Upper lobe of right lung (tissue), 1 donor: ENCODE measurements at places on chromosomes 2 and 18. TPM values are rescaled to one million over a fixed set of nuclear protein-coding genes. Genes with fewer than 3 reads are reported as not detected.
A peak's percentile ranks its signal among the peaks of the same experiment; 100 is the strongest.

GRCh38 chr2:225169396-225169795 is 127.1 kb upstream of the DOCK10 start:
- no peaks in the 10 kb centered on the region for H3K27me3 ChIP-seq
- DNase-seq: no peak
- H3K4me3 ChIP-seq: no peak overlapping the region
- no peak overlapping the region for H3K27ac ChIP-seq
- no peaks in the 10 kb centered on the region for H3K36me3 ChIP-seq
- H3K4me1 ChIP-seq: no peaks in the 10 kb centered on the region

GRCh38 chr2:193228276-193228675 is 1033.5 kb upstream of the TMEFF2 start:
- DNase-seq: no peak
- no peaks in the 10 kb centered on the region for H3K4me1 ChIP-seq
- no peaks in the 10 kb centered on the region for H3K36me3 ChIP-seq
- H3K27me3 ChIP-seq: no peaks in the 10 kb centered on the region

Gene LDLRAD4
- total RNA-seq: 18.4 TPM

GRCh38 chr2:130901061-130901460 is 64.3 kb downstream of the ARHGEF4 start:
- no peaks in the 10 kb centered on the region for H3K4me1 ChIP-seq
- no peak overlapping the region for H3K4me3 ChIP-seq
- H3K27ac ChIP-seq: no peak overlapping the region
- DNase-seq: no peak

GRCh38 chr2:95385570-95385984 is 16.9 kb upstream of the FAHD2A start:
- no peaks in the 10 kb centered on the region for H3K27me3 ChIP-seq
- no peaks in the 10 kb centered on the region for H3K4me1 ChIP-seq
- no peak overlapping the region for H3K27ac ChIP-seq
- no peaks in the 10 kb centered on the region for H3K36me3 ChIP-seq
- DNase-seq: peak; percentile 48

GRCh38 chr2:18740474-18740881 is 151.1 kb upstream of the NT5C1B start:
- H3K4me3 ChIP-seq: no peak overlapping the region
- H3K27ac ChIP-seq: no peak overlapping the region
- DNase-seq: peak; percentile 66
- no peaks in the 10 kb centered on the region for H3K27me3 ChIP-seq
- H3K4me1 ChIP-seq: no peaks in the 10 kb centered on the region

DNA sequence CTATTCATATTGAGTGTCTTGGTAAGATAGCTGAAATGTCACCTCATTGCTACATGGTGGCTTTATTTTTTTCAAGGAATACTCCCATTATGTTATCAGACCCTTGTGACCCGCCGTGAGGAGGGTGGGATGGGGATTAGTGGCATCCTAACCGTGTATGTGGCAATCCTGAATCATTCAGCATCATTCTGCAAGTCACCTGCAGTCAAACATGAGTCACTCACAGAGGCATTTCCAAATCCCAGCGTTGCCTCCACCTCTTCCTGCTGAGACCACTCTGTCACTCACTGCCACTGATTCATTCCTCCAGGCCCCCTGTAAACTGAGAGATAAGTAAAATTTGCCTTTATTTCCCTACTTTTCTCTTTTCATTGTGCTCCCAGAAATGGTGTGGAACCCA is 307.4 kb upstream of the KLHL29 start:
- DNase-seq: no peak
- H3K4me1 ChIP-seq: no peaks in the 10 kb centered on the region
- no peaks in the 10 kb centered on the region for H3K27me3 ChIP-seq
- no peak overlapping the region for H3K4me3 ChIP-seq
- no peak overlapping the region for H3K27ac ChIP-seq

- no peak for DNase-seq
- H3K4me3 ChIP-seq: no peak overlapping the region
- no peak overlapping the region for H3K27ac ChIP-seq
- peaks cover 9% of the 10 kb centered on the region for H3K27me3 ChIP-seq
- no peaks in the 10 kb centered on the region for H3K36me3 ChIP-seq
These were observed 52.5 kb downstream of the KCNF1 start for GRCh38 chr2:10964052-10964790.

Gene NCKAP5
- 40.8 TPM for total RNA-seq

DNA sequence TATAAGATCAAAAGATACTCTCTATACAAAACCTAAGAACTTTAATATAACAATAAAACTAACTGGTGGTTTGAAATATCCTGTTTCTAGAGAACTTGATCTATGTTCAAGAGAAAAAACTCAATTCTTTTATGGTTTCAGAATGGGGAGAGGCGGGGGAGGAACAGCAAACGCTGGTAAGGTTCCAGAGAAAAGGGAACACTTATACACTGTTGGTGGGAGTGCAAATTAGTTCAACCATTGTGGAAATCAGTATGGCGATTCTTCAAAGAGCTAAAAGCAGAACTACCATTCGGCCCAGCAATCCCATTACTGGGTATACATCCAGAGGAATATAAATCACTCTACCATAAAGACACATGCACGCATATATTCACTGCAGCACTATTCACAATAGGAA is 17.2 kb downstream of the FAM98A start:
- no peak overlapping the region for H3K4me3 ChIP-seq
- H3K27me3 ChIP-seq: no peaks in the 10 kb centered on the region

DNA sequence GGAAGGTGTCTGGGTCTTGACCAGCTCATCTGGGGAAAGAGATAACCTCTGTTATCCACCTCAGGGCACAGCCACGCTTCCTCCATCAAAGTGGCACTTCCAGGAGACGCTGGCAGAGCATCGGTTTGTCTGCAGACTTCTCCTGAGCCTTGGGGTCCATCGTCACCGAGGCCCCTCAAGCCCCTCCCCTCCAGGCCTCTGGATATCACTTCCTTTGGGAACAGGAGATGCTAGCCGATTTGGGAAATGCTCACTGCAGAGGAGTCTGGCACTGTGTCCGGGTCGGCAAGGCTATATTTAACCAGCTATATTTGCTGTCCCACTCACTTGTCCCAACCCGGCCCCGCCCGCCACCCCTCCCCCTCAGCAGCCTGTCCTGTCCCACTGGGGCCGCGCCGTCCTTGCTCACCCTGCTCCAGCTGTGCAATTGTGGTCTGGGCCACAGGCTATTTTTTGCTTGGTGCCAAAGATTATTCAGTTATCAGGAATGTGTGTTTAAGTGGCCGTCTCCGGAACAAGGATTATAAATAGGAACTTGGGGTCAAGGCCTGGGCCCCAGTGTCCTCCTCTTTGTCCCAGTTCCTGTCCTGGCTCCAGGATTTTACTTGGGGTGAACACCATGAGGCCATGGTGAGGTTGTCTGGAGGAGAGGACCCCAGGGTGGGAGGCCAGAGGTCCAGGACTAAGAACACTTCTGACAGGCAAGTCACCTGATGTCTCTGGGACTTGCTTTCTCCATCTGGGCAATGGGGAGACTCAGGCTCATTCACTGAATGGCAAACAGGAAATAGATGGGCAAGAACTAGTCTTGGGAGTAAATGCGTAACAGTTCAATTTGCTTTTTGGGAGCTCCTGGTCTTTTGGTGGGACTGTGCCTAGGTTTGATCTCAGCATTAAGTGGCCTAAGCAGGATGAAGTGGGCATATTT is 263.6 kb downstream of the DYSF start:
- no peaks in the 10 kb centered on the region for H3K27me3 ChIP-seq
- H3K27ac ChIP-seq: peak overlapping the region; percentile 47
- peak; percentile 88 for DNase-seq
- H3K4me1 ChIP-seq: peaks cover 47% of the 10 kb centered on the region
- no peaks in the 10 kb centered on the region for H3K36me3 ChIP-seq

Gene TANC1
- total RNA-seq: 60.4 TPM

- H3K27me3 ChIP-seq: no peaks in the 10 kb centered on the region
- no peaks in the 10 kb centered on the region for H3K4me1 ChIP-seq
- H3K27ac ChIP-seq: no peak overlapping the region
- no peak overlapping the region for H3K4me3 ChIP-seq
These were observed 108.4 kb upstream of the BZW1 start for GRCh38 chr2:200703127-200703925.

DNA sequence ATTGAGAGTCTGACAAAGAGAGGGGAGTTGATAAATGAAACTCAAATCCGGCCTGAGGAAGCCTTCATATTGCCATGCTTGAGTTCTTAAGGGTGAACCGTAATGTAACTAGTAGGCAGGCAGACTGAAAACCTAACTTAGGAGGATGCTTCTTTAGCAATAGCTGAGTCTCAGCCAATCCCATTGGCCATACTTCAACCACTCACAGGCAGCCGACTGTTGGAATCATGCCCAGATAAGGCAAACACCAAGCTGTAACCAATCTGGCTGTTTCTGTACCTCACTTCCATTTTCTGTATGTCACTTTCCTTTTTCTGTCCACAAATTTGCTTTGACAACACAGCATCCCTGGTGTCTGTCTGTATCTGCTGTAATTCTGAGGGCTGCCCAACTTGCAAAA is 39.5 kb downstream of the TPRKB start:
- no peak overlapping the region for H3K4me3 ChIP-seq
- DNase-seq: no peak
- no peaks in the 10 kb centered on the region for H3K36me3 ChIP-seq
- H3K4me1 ChIP-seq: peaks cover 23% of the 10 kb centered on the region
- H3K27me3 ChIP-seq: no peaks in the 10 kb centered on the region
- H3K27ac ChIP-seq: no peak overlapping the region

- no peak for DNase-seq
- H3K36me3 ChIP-seq: no peaks in the 10 kb centered on the region
- H3K27me3 ChIP-seq: no peaks in the 10 kb centered on the region
- H3K27ac ChIP-seq: no peak overlapping the region
- H3K4me1 ChIP-seq: no peaks in the 10 kb centered on the region
- no peak overlapping the region for H3K4me3 ChIP-seq
These were observed 255.1 kb upstream of the LINC00305 start for GRCh38 chr18:64403784-64404503.

Gene TRMT61B
- 12.7 TPM for total RNA-seq

- H3K27ac ChIP-seq: no peak overlapping the region
These were observed 33.8 kb downstream of the MAP4K3 start for GRCh38 chr2:39403311-39403710.

GRCh38 chr2:173223871-173224270 is 130.8 kb upstream of the CDCA7 start:
- H3K4me1 ChIP-seq: peaks cover 11% of the 10 kb centered on the region
- no peak for DNase-seq
- H3K27ac ChIP-seq: no peak overlapping the region
- no peaks in the 10 kb centered on the region for H3K27me3 ChIP-seq
- H3K4me3 ChIP-seq: no peak overlapping the region

Gene ABI2
- total RNA-seq: 46.3 TPM

DNA sequence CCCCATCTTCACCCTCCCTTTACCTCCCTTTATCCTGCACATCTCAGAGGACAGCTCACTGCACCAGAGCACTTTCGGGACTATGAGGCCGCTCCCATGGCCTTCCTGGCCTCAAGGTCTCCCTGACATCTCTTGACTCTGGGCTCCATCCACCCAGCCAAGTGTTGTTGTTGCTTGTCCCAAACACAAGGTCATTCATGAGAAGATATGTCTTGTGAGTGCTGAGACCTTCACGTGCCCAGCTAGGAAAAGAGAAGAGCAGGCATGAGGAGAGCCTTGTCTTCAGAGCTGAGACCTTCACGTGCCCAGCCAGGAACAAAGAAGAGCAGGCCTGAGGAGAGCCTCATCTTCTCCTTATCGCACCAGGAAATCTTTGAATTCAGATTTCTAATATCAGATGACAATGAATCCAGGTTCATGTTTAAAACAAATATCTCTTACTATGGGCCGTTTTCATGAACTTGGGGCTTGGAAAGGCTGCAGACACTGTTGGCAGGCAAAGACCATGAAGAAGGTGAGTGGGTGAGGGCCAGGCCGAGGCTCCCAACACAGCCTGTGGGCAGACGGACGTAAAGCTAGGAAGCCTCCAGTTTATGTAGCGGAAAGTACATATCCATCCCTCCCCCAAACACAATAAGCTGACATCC is 256.1 kb downstream of the NDUFA10 start:
- H3K4me3 ChIP-seq: no peak overlapping the region
- peak; percentile 26 for DNase-seq
- H3K27me3 ChIP-seq: no peaks in the 10 kb centered on the region

Gene SMYD1
- not detected for total RNA-seq

Gene STK17B
- total RNA-seq: 66.9 TPM

DNA sequence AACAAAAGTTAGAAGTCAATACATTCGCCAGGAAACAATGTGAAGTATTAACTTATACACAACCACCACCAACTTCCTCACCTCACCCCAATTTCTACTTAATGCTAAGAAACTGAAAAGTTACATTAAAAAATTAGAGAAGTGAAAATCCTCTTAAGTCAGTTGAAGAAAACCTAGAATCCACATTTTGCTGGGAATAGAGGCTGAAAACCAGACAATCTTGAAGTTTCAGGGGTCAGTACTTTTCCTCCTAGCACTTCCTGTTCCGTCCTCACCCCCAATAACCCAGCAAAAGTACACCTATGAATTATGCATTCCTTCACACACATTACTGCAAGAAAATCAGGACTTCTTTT is 6.3 kb downstream of the YES1 start:
- no peaks in the 10 kb centered on the region for H3K27me3 ChIP-seq
- no peaks in the 10 kb centered on the region for H3K36me3 ChIP-seq
- peak overlapping the region; percentile 7 for H3K4me3 ChIP-seq

- no peak overlapping the region for H3K4me3 ChIP-seq
- no peak for DNase-seq
- no peaks in the 10 kb centered on the region for H3K27me3 ChIP-seq
- peaks cover 20% of the 10 kb centered on the region for H3K36me3 ChIP-seq
- H3K27ac ChIP-seq: no peak overlapping the region
- no peaks in the 10 kb centered on the region for H3K4me1 ChIP-seq
These were observed 80.0 kb downstream of the MAP4K3 start for GRCh38 chr2:39356922-39357639.

GRCh38 chr2:221001381-221001801 is 570.7 kb downstream of the EPHA4 start:
- DNase-seq: no peak
- H3K4me3 ChIP-seq: no peak overlapping the region
- H3K27me3 ChIP-seq: no peaks in the 10 kb centered on the region
- no peaks in the 10 kb centered on the region for H3K36me3 ChIP-seq
- H3K4me1 ChIP-seq: no peaks in the 10 kb centered on the region

GRCh38 chr2:27422958-27423357 is 5.5 kb upstream of the NRBP1 start:
- no peak overlapping the region for H3K4me3 ChIP-seq
- H3K27me3 ChIP-seq: no peaks in the 10 kb centered on the region
- no peaks in the 10 kb centered on the region for H3K36me3 ChIP-seq
- H3K27ac ChIP-seq: no peak overlapping the region
- no peak for DNase-seq
- H3K4me1 ChIP-seq: peaks cover 6% of the 10 kb centered on the region

Gene TMEM214
- 68.0 TPM for total RNA-seq

Gene UCN
- total RNA-seq: 2.8 TPM

Gene NT5C1B
- not detected for total RNA-seq

Gene GREB1
- total RNA-seq: 0.90 TPM

DNA sequence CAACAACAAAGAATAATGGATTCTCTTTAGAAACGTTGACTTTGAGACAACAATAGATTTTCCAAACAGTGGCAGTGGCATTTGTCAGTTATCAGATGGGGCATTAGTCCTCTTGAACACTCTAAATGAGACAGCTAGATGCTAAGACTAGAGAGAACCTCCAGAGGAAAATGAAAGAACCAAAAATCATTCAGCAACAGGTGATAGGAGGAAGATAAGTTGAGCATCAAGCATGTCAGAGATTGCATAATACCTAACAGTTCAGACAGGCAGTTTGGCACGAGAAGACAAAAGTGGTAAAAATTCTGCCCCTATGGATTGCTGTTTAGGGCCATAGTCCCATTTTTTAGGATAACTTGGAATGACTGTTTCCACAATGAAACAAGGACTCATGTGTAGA is 67.9 kb upstream of the NOL4 start:
- H3K27ac ChIP-seq: no peak overlapping the region
- H3K27me3 ChIP-seq: no peaks in the 10 kb centered on the region
- DNase-seq: no peak
- no peaks in the 10 kb centered on the region for H3K36me3 ChIP-seq
- no peaks in the 10 kb centered on the region for H3K4me1 ChIP-seq
- no peak overlapping the region for H3K4me3 ChIP-seq
